ENCODE measurements at places on chromosomes 11 and 22. TPM values are rescaled to one million over a fixed set of nuclear protein-coding genes. Genes with fewer than 3 reads are reported as not detected.

Gene CDC42BPG
- 0.62 TPM for total RNA-seq

Gene CRELD2
- total RNA-seq = 63.0 TPM

GRCh38 chr11:1129611-1130160 is 28.1 kb upstream of the MUC5AC start:
- no peak for DNase-seq

Gene GUCY1A2
- 0.29 TPM for total RNA-seq

DNA sequence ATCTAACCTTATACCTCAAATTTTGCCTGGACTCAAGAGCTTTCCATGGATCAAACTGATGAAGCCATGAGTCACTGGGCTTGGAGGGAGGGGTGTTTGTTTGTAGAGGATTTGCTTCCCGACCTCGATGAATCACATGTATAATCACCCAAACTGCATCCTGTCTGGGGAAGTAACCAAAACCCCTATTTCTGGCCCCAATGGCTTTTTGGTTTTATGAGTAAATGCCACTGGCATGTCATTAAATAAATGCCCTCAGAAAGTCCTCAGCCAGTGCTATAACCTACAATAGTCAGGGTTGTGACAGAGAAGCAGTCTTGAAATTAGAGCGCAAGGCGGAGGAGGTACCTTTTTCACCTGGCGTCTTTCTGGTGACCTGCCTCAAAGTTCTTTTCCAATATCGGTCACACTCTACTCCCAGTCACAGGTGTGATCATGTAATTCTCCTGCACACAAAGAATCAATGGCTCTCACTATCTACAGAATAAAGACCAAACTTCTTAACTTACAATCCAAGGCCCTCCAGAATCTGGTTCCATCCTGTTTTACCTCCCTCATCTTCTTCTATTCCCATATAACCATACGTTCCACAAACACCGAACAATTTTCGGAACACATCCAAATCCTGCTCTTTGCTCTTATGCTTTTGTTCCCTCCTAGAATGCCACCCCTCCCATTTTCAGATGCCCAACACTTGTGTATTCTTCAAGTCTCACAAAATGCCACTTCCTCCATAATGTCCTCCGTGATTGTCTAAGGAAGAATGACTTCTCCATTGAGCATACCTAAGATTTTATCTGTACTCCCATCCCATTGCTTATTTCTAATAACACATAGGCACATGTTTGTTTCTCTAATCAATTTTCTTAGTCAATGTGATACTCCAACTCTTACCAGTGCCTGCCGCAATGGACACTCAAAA is 81.3 kb upstream of the BLID start:
- DNase-seq = peak; percentile 91
